Stimulated activated CD8-positive, alpha-beta memory T cell treated with anti-CD3 and anti-CD28 coated beads, Interleukin-15, amount 100 ng/mL, for 4 hours (primary cell): ENCODE measurements at places on chromosomes 7 and 10.

DNA sequence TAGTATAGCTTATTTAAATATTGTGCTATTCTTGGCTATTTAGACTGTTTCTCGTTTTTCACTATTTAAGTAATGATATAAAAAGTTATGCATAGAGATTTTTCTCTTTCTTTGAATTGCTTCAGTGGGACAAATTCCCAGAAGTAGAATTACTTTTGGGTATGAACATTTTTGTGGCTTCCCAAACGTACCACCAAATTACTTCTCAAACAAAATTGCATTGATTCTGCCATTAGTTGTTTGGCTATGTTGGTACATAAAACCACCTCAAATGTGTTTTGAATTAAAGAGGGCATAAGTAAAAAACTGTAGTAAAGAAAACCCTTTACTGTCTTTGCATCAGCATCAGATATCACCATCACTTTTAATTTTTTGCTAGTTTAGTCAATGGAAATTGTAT, 31.0 kb downstream of the AKR1B1 start:
- DNase-seq = no peak

DNA sequence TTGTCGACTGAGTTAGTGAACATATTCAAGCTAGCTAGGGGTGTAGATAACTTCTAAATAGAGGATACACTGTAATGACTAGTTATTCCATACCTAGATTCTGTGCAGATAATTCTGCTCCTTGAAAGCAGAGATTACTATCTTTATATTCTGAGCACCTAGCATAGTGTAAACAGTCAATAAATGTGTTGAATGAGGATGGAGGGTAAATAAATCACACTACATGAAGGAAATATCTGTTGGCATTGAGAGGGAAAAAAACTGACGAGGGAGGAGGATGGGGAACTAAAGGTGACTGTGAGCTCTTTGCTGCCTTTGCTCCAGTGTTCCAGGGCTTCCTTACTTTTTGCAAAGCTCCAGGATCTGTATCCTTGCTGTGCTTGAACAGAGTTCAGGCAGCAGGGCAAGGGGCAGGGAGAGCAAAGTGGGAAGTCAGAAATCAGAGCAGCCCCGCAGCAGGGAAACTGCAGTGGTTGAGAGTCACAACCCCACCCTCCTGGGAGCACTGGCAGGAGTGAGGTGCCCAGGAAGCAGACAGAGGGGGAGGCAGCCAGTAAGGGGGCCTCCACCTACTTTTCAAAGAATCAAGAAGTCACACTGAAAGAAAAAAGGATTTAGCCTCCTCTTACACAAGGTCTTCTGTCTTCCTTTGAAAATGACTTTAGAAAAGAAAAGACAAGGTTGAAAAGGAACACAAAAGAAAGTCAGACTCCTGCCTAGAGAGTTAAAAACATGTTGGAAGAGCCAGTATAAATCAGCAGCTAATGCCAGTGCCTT, 71.8 kb upstream of the LRRN3 start:
- no peak for DNase-seq

GRCh38 chr7:117193564-117193963, 129.3 kb downstream of the WNT2 start:
- no peak for DNase-seq

GRCh38 chr10:3468919-3469638, 296.5 kb upstream of the PITRM1 start:
- DNase-seq = no peak

DNA sequence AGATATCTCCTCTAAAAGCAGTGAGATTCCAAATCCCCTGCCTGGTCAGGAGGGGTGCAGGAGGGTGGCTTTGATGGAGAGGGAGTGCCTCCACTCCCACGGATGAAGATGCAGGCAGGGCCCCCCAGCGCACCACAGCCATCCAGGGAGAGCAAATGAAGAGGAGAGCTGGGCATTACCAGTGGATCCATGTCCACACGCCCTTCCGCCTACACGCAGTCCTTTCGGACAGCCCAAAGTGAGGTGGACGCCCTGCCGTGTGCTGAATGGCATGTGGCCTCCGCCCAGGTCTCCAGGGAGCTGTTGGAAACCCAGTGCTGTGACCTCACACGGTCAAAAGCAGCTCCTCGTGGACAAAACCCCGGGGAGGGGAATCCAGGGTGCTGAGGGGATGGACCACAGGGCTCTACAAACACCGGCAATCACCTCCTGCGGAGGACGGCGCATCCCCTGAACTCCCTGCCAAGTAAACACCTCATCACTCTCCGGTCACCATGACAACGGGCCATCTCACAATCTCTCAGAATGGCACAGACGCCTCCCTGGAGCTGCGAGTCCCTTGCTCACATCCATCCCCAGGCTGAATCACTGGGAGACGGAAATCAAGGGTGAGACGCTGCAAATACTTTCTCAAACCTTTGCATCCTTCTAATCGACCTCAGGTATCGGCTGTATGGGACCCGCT, 35.0 kb upstream of the DNAAF5 start:
- DNase-seq = no peak

DNA sequence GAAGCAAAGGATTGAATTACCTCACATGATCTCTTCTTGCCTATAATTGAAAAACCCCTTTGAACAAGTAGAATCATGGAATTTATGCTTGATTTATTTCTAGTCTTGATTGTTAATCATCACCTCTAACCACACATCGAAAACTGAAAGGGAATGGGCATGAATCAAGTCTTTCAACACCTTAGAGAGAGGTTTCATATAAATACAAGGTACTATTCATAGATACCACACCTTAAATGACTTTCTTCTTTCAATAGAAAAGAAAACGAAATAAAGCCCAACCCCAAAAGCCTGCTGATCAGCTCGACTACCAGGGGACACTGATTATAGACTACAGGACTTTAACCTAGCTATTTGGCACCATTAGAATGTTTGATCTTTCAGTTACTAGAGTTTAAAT, 128.6 kb upstream of the PTPRZ1 start:
- no peak for DNase-seq

DNA sequence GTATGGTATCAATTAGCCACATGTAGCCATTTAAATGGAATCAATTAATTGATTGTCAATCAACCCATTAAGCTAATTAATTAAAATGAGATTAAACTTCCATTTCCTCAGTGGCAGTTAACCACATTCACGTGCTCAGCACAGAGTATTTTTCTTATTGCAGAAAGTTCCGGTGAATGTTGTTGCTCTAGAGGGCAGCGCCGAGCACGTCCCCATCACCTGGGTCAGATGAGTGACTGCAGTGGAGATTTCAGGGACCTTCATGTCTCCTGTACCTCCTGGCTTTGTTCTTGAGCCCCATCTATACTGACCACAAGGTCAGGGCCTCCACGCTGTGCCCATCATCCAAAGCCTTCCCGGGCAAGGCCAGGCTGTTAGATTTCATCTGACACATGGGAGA, 168.8 kb upstream of the MKI67 start:
- no peak for DNase-seq

- DNase-seq = no peak
Observed at GRCh38 chr7:116340201-116340847, 130.0 kb downstream of the TES start.

- no peak for DNase-seq
Observed at GRCh38 chr10:94413361-94413760, 11.0 kb downstream of the TBC1D12 start.

- DNase-seq = no peak
Observed at GRCh38 chr7:36214608-36215456, 61.8 kb downstream of the EEPD1 start.

GRCh38 chr10:95388109-95388471, 97.3 kb upstream of the PDLIM1 start:
- DNase-seq = no peak

DNA sequence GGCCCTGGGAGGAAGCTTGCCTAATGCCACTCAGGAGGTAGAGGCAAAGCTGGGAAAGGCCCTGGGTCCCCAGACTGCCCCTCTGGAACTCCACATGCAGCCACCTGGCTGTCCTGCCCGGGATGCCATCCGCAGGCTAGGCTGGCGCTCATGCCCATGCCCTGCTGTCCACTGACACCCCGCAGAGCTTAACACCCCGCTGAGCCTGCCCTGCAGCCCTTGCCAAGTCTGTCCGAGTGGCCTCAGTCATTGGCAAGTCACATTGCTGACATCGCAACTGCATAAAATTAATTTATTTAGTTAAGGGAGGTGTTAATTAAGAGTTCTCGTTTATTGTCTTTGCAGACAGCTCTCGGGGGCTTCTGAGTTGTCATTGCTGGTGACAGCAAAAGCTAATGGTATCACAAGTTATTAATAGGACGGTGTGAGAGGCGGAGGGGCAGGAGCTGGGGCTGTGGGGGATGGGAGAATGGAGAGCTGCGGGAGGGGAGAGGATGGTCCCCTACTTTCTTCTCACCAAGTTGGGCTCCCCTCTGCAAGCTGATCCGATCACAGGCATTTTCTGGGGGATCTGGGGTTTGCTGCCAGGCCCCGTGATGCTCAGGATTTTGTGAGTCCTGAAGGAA, 55.6 kb upstream of the PCBD1 start:
- DNase-seq = no peak

DNA sequence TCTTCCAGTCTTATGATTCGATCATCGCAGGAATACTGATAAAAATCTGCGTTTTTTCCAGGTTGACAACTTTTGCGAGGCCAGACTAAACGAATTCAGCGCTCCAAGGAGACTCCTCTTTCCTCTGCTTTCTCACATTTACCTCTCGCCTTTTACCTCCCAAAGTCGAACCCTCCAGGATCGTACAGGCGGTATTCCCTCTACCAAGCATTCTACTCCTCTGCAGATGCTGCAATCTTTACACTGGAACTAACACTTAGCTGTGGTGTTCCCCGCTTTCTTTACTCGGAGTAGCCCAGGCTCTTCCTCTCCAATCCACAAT, 449 bp downstream of the NUDT5 start:
- no peak for DNase-seq
